Left renal pelvis (tissue), 4 donors: ENCODE measurements at places on chromosomes 6 and 20. TPM values are rescaled to one million over a fixed set of nuclear protein-coding genes. Genes with fewer than 3 reads are reported as not detected.

DNA sequence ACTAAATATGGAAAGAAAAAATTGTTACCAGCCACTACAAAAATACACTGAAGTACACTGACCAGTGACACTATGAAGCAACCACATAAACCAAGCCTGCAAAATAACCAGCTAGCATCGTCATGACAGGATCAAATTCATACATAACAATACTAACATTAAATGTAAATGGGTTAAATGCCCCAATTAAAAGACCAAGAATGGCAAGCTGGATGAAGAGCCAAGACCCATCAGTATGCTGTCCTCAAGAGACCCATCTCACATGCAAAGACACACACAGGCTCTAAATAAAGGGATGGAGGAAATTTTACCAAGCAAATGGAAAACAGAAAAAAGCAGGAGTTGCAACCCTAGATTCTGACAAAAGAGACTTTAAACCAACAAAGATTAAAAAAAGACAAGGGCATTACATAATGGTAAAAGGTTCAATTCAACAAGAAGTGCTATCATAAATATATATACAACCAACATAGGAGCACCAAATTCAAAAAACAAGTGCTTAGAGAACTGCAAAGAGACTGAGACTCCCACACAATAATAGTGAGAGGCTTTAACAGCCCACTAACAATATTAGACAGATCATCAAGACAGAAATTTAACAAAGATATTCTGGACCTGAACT lies 104.8 kb downstream of the HACE1 start:
- DNase-seq = no peak

DNA sequence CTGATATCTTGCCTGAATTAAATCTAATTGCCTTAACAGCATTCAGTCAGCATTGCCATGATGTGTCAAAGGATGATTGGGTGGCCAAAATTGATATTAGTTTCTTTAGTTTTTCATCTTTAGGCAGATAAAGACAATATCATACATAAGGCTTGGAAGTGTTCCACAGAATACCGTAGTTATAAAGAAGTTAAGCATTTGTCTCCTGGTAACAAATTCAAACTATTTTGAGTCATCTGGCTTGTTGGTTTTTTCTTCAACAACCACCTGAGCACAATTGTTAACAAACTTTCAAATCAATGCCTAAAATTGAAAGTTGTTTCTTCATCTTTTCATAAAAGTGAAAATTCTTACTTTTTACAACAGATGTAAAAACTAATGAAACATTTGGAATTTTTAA lies 47.5 kb upstream of the ADGRF5 start:
- no peak for DNase-seq

GRCh38 chr20:10524034-10524476 lies 89.0 kb downstream of the SLX4IP start:
- no peak for DNase-seq

DNA sequence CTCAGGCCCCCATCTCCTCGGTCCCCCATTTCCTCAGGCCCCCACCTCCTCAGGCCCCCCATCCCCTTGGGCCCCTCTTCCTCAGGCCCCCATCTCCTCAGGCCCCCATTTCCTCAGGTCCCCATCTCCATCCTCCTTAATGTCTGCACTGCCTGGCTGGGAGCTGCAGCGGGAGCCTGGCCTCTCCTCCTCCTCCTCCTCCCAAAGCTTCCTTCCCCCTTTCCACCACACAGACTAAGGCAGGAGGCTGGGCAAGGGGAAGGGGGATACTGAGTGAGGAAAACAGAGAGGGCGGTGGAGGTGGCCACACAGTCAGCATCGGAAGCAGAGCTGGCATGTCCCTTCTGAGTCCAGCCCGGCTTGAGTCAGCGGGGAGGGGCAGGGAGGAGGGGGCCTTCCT lies 122.6 kb upstream of the RPS6KA2 start:
- DNase-seq = no peak

DNA sequence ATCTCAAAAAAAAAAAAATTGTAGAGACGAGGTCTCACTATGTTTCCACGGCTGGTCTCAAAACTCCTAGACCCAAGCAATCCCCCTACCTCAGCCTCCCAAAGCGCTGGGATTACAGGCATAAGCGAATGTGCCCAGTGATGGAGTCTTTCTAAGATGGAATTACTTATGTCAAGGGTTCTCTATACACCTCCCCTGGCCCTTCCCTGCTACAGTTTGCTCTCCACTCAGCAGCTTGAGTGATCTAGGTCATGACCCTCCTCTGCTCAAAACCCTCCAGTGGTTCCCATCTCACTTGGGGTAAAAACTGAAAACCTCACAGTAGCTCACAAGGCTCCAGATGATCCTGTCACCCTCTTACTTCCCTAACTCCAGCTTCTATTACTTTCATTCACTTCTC lies 1.8 kb upstream of the DNPH1 start:
- no peak for DNase-seq

DNA sequence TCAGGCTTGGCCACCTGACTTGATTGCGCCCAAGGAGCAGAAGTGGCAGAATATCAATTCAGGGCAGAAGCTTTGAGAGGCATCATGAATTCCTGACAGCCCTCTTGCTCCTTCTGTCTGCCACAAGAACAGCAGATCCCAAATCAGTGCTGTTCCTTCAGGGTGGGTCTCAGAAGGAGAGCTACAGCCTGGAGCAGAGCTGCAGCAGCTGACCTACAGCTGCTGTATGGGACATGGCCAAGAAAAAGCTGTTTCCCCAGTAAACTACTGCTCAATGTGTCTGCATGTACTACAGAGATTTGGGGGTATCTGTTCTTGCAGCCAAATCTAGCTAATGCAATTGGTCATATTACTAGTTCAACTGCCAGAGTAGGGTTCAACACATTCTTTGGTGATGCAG lies 69.0 kb downstream of the SLC22A3 start:
- DNase-seq = no peak

DNA sequence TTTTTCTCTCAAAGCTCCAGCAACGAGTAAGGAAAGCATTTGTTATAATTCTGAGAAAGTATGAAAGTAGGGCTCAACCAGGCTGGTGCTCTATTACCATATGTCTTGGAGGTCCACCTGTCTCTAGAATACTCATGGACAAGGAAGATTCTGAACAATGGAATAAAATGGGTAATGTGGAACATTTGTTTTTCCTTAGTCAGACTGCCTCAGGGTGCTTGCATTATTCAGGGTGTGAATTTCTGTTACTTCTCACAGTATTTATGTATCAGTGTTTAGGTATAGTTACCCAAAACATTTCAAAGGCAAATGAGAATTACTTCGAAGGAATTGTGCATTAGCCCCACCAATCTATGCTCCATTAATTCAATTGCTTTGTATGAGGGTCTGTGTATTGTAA lies 586.2 kb upstream of the CITED2 start:
- DNase-seq = no peak

DNA sequence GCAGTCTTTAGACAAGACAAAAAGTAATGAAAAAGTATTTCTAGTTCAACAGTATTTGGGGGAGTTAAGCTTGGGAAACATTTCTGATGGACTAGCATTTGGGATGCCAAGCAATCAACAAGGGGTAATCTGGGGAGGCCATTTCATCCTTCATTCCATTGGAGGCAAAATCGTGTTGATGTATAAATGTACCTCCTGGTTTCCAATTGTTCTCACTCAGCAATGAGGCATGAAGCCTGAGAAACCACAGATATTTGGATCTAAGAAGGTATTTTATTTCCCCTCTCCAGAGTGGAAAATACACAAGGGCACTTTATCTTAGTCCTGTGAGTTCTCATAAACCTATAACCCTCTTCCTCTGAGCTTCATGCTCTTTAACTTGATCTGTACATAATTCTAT lies 68.2 kb downstream of the TBX18 start:
- no peak for DNase-seq

GRCh38 chr6:53579338-53579737 lies 34.4 kb upstream of the GCLC start:
- no peak for DNase-seq

GRCh38 chr6:126743076-126743475 lies 375.4 kb upstream of the RSPO3 start:
- DNase-seq = no peak

- DNase-seq = no peak
These were observed 100.6 kb downstream of the MAP3K4 start for GRCh38 chr6:161091972-161092701.

The DEF6 gene
- polyA plus RNA-seq = 3.3 TPM

The NMBR gene
- polyA plus RNA-seq = 0.32 TPM

The PTCRA gene
- polyA plus RNA-seq = not detected

The GATA5 gene
- polyA plus RNA-seq = 7.2 TPM

The PERP gene
- polyA plus RNA-seq = 27.0 TPM

The OTOR gene
- polyA plus RNA-seq = not detected

The FAM83B gene
- polyA plus RNA-seq = 0.30 TPM

The OXT gene
- polyA plus RNA-seq = not detected
